ENCODE measurements at places on chromosomes 6 and 20. TPM values are rescaled to one million over a fixed set of nuclear protein-coding genes. Genes with fewer than 3 reads are reported as not detected.

Gene SLC2A10
- 8.0 TPM for total RNA-seq

DNA sequence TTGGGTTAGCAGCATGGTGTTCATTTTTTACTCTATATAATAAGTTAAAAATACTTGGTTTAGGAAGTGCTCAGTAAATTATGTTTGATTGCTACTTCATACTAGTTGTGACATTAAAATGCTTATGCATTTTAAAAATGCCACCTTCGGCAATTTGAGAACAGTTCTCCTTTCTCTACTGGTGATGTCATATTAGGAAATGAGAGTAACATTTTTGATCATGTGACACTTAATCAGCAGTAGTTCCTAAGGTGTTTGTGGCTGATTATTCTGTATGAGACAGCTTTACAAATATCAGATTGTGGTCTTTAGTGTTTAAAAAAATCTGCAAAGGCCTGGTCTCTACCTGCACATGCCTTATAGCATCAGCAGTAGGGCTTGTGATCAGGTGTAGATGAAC is 4.4 kb downstream of the GZF1 start:
- DNase-seq = no peak

DNA sequence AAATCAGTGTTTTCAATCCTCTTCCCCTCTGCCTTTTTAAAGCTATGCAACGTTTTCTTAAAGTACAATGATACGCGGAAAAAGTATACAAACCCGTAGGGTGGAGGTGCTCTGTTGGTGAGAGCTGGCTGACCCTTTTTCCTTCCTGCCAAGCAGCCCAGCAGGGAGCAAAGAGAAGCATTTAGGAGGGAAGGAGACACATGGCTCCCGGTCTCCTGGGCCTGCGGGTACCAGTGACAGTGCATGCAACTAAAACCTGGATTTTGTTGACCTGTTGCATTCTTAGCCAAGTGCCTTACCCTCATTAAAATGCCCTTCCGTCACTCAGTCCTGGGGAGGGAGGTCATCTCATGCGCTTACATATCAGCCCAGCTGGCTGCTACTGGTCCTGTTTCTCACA is 87.2 kb downstream of the SLX4IP start:
- no peak for DNase-seq

Gene MPIG6B
- total RNA-seq = not detected

GRCh38 chr6:166575205-166575604 is 11.3 kb downstream of the RAMACL start:
- peak; percentile 79 for DNase-seq

- no peak for DNase-seq
Measured at GRCh38 chr6:110595112-110595511, 118.7 kb upstream of the SLC22A16 start.

Gene ENPP3
- total RNA-seq = 0.64 TPM

DNA sequence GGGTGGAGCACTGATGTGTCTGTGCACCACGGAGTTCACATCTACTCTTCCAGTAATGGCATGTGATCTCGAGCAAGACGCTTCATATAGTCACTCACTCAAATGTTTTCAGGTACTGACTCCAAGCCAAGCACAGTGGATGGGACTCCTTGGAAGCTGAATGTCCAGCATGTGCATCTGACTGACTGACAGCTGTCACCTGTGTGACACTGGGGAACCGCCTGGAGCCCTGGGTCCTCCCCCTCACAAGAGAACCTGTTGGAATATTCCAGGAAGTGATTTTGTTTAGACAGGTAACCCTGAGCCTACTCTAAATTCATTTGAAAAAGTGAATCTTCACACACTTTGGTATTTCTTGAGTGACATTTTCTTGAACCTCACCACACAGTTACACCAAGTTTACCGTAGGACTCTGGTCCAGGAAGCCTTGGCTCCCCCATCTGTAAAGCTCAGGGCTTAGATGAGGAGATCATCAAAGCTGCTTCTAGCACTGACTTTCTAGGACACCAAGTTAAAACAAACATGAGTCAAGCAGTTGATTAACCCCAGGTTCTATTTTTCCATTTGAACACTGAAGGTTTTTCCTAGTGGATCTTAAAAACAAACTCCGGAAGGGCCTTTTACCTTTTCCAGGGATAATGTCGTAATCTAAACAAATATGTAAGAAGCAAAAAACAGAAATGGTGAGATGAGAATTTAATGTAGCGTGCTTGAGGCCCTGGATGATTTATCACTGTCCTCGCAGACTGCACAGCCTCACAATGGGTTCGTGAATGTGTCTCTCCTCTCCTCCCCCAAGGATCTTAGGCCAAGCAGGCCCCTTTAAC is 50.1 kb downstream of the EDN3 start:
- DNase-seq = no peak

Gene ATF6B
- total RNA-seq = 25.0 TPM

Gene EYS
- total RNA-seq = 7.5 TPM

DNA sequence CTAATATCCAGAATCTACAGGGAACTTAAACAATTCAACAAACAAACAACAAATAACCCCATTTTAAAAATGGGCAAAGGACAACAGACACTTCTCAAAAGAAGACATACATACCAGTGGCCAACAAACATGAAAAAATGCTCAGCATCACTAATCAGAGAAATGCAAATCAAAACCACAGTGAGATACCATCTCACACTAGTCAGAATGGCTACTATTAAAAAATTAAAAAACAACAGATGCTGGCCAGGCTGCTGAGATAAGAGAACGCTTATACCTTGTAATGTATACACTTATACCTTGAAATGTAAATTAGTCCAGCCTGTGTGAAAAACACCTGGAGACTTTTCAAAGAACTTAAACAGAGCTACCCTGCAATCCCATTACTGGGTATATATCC is 166.8 kb downstream of the IBTK start:
- no peak for DNase-seq

DNA sequence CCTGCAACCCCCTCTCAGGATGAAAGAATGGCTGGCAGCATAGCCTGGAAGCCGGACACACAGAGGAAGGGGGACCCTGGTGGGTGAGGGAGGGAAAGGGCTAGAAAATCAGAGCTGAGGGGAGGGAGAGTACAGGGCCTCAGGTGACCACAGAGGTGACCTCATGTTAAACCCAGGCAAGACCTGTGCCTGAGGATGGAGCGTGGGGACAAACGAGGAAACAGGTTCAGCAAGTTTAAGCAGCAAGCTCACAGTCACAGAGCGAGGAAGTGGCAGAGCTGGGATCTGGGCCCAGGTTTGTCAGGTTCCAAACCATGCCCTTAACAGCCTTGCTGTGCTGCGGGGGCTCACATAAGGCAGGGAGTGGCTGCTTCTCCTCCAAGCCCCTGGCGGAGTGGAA is 4.0 kb upstream of the BPI start:
- no peak for DNase-seq

- DNase-seq = no peak
Measured at GRCh38 chr6:12189661-12190060, 100.5 kb upstream of the EDN1 start.

DNA sequence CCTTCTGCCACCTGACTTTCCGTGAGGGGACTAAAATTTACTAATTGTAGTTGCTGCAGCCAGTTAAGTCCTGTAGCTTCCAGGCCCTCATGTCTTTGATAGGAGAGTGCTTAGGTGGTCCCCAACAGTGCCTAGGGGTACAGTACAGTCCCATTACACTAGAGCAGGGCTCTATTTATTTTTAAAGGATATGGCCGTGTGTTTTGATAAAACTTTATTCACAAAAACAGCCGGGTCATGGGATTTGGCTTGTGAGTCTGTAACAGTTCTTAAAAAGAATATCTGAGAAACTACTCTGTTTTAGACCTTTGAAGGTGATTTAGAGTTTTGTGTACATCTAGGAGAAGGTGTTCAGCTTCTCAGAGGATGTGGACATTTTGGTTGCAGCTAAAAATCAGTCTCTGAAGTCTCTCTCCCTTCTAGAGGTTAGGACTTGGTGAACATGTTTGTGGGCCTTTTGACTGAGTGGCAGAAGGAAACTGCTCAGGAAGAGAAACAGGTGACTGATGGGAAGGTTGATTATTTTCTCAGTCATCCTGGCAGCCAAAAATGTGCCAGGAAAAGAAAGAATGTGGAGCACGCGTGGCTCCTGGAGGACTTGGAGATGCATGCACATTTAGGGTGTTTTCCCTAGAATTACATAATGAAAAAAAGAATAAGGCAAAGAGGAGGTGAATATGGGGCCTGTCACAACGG is 57.4 kb downstream of the VAPB start:
- DNase-seq = peak; percentile 24

GRCh38 chr20:50717974-50718761 is 13.2 kb upstream of the PARD6B start:
- DNase-seq = no peak

GRCh38 chr6:81831274-81831673 is 78.8 kb upstream of the TENT5A start:
- no peak for DNase-seq

GRCh38 chr6:35199866-35200265 is 13.9 kb upstream of the SCUBE3 start:
- no peak for DNase-seq

DNA sequence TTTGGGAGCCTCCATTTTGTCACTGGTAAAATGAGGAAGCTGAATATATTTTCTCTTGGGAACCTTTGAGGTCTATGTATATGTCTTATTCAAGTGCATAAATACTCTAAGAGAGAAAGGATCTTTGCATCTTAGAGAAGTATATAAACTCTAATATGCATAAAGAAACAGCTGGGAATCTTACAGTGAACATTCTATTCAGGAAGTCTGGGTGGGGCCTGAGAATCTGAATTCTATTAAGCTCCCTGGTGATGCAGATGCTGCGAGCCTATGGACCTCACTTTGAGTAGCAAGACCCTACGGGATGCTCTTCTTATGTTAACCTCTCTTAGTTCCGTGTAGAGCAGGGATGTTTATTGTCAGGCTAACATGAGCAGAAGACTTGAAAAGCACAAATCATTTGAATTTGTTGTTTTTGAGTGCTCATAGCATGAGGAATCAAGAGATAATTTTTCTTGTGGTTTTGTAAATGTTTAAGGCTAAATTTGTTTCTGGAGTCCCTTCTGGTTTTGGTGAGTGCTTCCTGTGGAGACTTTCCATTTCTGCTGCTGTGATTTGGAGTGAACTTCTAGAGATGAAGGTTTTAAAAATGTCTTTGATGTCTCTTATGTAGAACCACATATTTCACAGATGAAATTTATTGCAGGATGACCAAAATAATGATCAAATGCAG is 281.2 kb upstream of the JAG1 start:
- no peak for DNase-seq

- DNase-seq = no peak
Measured at GRCh38 chr6:106117579-106117978, 31.4 kb downstream of the PRDM1 start.

Gene GTF3C6
- total RNA-seq = 30.2 TPM

DNA sequence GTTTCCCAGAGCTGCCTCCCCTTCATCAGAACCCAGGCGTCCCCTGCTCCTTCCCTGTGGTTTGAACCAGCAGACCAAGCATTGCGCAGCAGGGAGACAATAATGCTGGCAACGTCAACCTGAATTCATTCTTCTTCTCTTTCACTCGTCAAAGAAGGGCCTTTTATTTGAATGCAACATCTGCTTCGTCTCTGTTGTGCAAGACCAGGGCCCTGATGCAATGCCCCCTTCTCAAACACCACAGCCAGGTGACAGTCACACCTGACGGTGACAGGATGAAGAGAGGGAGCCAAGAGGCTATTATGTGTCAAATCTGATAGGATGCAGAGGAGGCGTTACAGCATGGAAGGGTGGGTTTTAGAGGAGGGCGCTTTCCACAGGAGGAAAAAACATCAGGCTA is 8.0 kb downstream of the INSM1 start:
- no peak for DNase-seq

GRCh38 chr20:59437601-59438031 is 137.2 kb downstream of the EDN3 start:
- no peak for DNase-seq

DNA sequence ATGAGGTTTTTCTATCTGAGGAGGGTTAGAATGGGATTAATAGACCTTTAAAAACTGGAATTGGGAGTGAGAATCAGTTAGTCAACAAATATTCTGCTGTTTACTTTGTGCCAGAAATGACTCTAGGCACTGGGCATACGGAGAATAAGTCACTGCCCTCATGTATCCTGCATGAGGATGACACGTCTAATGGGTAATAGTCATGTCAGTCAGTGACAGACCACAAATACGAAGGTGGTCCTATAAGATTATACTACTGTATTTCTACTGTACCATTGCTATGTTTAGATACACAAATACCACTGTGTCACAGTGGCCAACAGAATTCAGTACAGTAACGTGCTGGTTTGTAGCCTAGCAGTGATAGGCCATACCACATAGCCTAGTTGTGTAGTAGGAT is 30.7 kb downstream of the ZFAND3 start:
- DNase-seq = no peak

Gene ULBP3
- total RNA-seq = 4.2 TPM

DNA sequence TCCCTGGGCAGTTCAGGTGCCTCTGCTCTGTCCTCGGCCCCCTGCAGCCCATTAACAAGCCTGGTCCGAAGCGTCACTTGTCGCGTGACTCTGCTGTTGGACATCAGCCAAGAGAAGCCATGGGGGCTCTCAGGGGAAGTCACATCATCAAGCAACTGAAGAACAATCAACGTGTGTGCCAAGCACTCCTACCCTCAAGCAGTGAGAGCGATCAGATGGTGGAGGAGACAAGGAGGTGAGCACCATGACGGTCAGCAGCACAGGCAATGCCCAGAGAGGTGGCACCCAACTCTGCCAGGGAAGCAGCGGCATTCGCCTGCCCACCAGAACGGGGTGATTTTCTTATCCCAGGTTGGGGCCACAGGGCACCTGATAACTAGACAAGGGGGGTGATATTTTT is 132.7 kb downstream of the AGPAT4 start:
- no peak for DNase-seq

Gene TFB1M
- total RNA-seq = 26.8 TPM

Gene TPBG
- total RNA-seq = 20.4 TPM

- no peak for DNase-seq
Measured at GRCh38 chr20:20184706-20185105, 132.4 kb downstream of the CFAP61 start.

DNA sequence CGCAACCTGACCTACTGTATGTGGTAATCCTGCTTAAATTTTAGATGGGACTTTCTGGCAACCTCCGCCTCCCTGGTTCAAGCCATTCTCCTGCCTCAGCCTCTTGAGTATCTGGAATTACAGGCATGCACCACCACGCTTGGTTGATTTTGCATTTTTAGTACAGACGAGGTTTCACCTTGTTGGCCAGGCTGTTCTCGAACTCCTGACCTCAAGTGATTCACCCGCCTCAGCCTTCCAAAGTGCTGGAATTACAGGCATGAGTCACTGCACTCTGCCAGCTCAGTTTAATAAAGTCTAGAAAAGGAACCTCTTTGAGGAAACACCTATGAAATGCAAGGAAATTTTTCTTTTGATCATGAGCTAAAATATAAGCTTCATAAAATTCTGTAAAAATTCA is 9.0 kb upstream of the PLCB4 start:
- no peak for DNase-seq

DNA sequence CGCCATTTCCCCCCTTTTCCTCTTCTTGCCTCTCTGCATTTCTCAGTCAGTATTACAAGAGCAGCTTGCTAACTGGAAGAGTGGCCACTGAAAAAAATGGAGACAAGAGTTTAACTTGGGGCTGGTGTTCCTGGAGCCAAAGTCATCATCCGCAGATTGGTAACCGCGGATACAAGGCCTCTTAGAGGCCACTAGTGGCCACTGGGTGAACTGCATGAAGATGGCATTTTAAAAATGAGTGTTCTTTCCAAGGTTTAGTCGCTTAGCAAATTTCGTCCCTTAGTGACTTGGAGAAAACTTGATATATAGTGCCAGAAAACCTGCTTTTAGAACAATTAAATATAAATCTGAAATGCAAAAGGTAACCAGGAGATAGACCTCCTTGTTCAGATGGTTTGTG is 4.8 kb downstream of the F13A1 start:
- peak; percentile 39 for DNase-seq
